ENCODE measurements at places on chromosomes 3 and 15. TPM values are rescaled to one million over a fixed set of nuclear protein-coding genes. Genes with fewer than 3 reads are reported as not detected.
A peak's percentile ranks its signal among the peaks of the same experiment; 100 is the strongest.

DNA sequence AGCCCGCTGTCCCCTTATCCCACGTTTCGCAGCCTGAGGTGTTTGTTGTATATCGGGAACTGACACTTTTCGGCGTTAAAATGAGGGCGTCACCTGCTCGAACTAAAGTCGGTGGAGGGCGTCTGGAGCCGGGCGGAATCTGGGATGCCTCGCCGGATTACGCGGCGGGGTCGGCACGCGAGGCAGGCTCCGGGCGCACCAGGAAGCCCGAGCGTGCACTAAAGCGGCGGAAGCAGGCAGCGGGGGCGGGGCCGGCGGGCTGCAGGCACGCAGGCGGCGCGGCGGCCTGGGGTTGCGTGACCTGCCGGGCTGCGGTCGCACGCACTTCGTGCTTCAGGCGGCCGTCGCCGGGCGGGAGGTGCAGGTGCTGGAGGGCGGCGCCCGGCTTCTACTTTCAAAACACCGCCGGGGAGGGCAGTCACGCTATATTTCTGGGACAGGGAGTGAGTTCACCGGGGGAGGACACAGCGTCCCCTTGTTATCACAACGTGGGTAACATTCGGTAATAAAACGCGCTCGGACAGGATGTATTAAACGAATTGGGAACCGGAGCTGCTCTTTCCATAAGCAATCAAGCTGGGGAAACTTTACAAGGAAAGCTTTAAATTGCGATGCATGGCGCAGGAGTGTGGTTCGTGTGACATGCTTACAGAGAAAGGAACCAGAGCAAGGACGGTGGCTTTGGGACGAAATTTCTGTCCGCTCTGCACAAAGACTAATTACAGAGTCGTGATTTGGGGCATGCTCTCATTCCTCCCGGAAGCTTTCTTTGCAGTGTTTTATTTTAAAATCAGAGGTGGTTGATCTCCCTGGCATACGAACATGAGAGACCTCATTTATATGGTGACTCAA, 9.1 kb upstream of the LEKR1 start:
- H3K36me3 ChIP-seq, result no peaks in the 10 kb centered on the region
- peak overlapping the region; percentile 89 for H3K27ac ChIP-seq
- peak; percentile 93 for DNase-seq

- no peaks in the 10 kb centered on the region for H3K27me3 ChIP-seq
- no peak overlapping the region for H3K27ac ChIP-seq
- no peak for DNase-seq
- H3K4me1 ChIP-seq, result no peaks in the 10 kb centered on the region
- no peak overlapping the region for H3K4me3 ChIP-seq
- H3K36me3 ChIP-seq, result no peaks in the 10 kb centered on the region
Observed at GRCh38 chr15:74194572-74195559, 7.7 kb downstream of the STRA6 start.

DNA sequence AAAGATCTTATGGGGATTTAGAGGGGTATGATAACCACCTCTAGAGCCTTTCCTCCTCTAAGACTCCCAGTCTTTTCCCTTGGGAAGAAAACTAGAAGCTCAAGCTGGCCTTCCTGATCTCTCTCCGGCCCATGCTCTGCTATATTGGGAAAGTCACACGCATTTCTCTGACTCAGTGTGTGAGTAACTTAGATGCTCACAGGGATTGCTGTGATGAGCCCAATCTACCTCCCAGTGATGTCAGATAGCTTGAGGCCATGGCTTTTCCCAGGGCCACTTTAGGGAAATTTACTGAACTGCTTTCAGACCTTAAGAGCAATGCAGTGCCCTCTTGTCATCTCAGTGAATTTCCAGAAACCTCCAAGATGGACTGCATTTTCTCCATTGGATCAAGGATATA, 8.6 kb upstream of the ST8SIA2 start:
- no peaks in the 10 kb centered on the region for H3K27me3 ChIP-seq
- no peak for DNase-seq
- H3K36me3 ChIP-seq, result no peaks in the 10 kb centered on the region
- H3K4me1 ChIP-seq, result no peaks in the 10 kb centered on the region
- H3K27ac ChIP-seq, result no peak overlapping the region
- no peak overlapping the region for H3K4me3 ChIP-seq

- peaks cover 35% of the 10 kb centered on the region for H3K4me1 ChIP-seq
- H3K4me3 ChIP-seq, result no peak overlapping the region
- no peak overlapping the region for H3K27ac ChIP-seq
- H3K27me3 ChIP-seq, result no peaks in the 10 kb centered on the region
- H3K36me3 ChIP-seq, result no peaks in the 10 kb centered on the region
- no peak for DNase-seq
Observed at GRCh38 chr15:56943403-56943802, 25.0 kb downstream of the TCF12 start.

DNA sequence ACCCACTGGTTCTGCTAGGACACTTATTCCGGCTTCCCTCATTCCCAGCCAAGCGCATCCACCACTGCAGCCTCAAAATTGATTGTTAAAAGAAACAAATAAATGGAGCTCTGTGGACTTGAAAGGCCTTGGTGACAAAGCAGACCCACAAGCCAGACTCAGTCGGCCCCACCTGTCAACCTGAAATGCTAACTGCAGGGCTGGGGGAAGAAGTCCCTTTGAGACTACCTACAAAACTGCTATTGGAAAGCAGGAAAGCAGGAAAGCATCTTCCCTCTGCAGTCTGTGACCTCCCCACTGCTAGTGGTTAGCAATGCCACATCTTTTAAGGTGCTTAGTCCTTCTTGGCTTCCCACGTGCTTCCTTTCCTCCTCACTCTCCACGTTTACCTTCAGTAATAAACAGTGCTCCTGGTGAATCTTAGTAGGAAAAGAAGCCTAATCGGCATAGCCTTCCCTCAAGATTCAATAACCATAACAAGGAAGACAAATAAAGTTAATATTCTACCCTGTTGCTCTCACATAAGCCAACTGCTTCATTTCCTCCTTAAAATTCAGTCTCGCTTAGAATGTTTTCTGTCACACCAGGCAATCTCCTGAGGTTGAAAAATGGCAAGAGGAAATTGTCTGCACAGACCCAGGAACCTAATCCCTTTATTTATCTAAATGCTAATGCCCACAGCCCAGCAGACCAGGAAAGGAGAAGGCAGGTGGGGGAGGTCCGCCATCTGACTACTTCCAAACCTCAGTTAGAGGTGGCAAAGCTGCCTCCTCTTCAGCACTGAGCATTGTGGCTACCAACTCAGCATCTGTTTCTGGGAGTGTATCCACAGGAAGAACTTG, 296.2 kb downstream of the NEK10 start:
- H3K27me3 ChIP-seq, result no peaks in the 10 kb centered on the region
- H3K27ac ChIP-seq, result no peak overlapping the region
- DNase-seq, result no peak
- no peaks in the 10 kb centered on the region for H3K4me1 ChIP-seq
- no peaks in the 10 kb centered on the region for H3K36me3 ChIP-seq
- H3K4me3 ChIP-seq, result no peak overlapping the region

GRCh38 chr3:129315998-129316247, 37.3 kb downstream of the HMCES start:
- peak overlapping the region; percentile 86 for H3K27ac ChIP-seq
- H3K36me3 ChIP-seq, result no peaks in the 10 kb centered on the region
- no peaks in the 10 kb centered on the region for H3K27me3 ChIP-seq
- H3K4me1 ChIP-seq, result peaks cover 28% of the 10 kb centered on the region
- H3K4me3 ChIP-seq, result peak overlapping the region; percentile 82

DNA sequence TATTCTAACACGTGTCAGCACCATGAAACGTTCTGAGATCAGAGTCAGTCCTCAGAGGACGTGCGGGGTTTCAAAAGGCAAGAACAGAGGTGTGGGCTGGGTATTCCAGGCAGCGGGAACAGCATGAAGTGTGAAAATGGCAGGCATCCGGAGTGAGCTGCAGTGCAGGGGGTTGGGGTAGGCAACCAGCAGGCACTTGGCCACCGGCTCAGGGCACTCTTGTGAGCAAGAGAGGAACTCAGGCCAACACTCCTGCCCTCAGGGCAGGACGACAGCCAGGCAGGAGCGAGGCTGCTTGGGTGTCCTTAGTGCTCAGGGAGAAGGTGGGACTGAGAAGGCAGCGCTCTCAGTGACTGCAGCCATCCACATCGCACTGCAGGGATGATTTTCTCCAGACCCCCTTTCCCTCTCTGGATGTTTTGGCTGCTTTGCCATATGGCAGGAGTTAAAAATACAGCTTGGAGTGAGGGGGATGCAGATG, 151.1 kb downstream of the NUP210 start:
- no peaks in the 10 kb centered on the region for H3K36me3 ChIP-seq
- no peak for DNase-seq
- no peak overlapping the region for H3K4me3 ChIP-seq
- H3K4me1 ChIP-seq, result no peaks in the 10 kb centered on the region
- no peaks in the 10 kb centered on the region for H3K27me3 ChIP-seq
- H3K27ac ChIP-seq, result no peak overlapping the region

Gene ITPKA
- total RNA-seq, result 0.33 TPM

- H3K36me3 ChIP-seq, result no peaks in the 10 kb centered on the region
- DNase-seq, result no peak
- H3K27ac ChIP-seq, result no peak overlapping the region
- H3K4me3 ChIP-seq, result no peak overlapping the region
- H3K4me1 ChIP-seq, result no peaks in the 10 kb centered on the region
Observed at GRCh38 chr3:166243511-166243910, 406.3 kb upstream of the BCHE start.

GRCh38 chr3:14492948-14493881, 46.9 kb downstream of the GRIP2 start:
- H3K27ac ChIP-seq, result no peak overlapping the region
- H3K4me1 ChIP-seq, result no peaks in the 10 kb centered on the region
- H3K36me3 ChIP-seq, result no peaks in the 10 kb centered on the region
- H3K4me3 ChIP-seq, result no peak overlapping the region
- H3K27me3 ChIP-seq, result no peaks in the 10 kb centered on the region

- no peaks in the 10 kb centered on the region for H3K27me3 ChIP-seq
- H3K4me1 ChIP-seq, result no peaks in the 10 kb centered on the region
- H3K36me3 ChIP-seq, result no peaks in the 10 kb centered on the region
- no peak overlapping the region for H3K4me3 ChIP-seq
- no peak overlapping the region for H3K27ac ChIP-seq
Observed at GRCh38 chr3:155202626-155203025, 90.9 kb downstream of the STRIT1 start.
